Vagina (tissue), 2 donors: ENCODE measurements at places on chromosomes 16 and 17.

- no peak for DNase-seq
Measured at GRCh38 chr17:28864991-28865849, 10.4 kb downstream of the ERAL1 start.

- DNase-seq = no peak
Measured at GRCh38 chr17:29070781-29071180, 27.8 kb downstream of the PIPOX start.

GRCh38 chr17:607361-608147 is 107.1 kb downstream of the VPS53 start:
- DNase-seq = no peak

GRCh38 chr17:65436871-65437270 is 124.6 kb downstream of the AXIN2 start:
- no peak for DNase-seq
